ENCODE measurements at places on chromosomes 7 and 10.
A peak's percentile ranks its signal among the peaks of the same experiment; 100 is the strongest.

- DNase-seq = no peak
Observed at GRCh38 chr7:143419880-143420279, 11.2 kb upstream of the EPHA1 start.

DNA sequence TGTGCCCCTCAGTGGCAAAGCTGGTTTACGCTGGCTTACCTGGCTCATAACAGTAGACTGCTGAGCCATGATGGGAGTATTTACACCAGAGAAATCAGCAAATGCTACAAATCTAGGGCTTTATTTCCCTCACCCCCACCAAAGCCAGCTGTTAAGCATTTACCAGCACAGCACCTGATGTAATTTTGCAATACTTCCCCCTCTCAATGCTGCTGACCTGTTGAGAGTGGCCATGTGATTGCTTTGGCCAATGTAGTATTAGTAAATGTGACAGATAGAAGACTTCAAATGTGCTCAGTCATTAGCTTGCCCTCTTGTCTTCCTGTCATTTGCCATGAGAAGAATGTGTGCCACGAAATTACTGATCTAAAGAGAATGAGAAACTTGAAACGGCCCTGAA lies 46.6 kb downstream of the HERPUD2 start:
- DNase-seq = no peak

DNA sequence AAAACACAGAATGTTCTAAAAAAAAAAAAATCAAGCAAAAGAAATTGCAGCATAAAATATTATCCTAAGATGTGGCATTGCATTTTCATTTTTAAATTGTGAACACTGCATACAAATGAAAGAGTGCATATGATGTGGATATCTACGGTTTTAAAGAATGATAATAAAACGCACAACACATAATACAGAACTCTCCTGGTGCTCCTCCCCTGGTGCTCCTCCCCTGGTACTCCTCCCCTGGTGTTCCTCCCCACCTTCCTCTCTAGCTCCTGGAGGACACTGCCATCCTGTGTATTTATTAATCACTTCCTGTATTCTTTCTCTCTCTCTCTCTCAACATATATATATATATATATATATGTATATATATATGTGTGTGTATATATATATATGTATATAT lies 100.1 kb downstream of the SLC37A3 start:
- DNase-seq = no peak

- DNase-seq = no peak
Observed at GRCh38 chr10:127431525-127431924, 117.6 kb upstream of the NPS start.

DNA sequence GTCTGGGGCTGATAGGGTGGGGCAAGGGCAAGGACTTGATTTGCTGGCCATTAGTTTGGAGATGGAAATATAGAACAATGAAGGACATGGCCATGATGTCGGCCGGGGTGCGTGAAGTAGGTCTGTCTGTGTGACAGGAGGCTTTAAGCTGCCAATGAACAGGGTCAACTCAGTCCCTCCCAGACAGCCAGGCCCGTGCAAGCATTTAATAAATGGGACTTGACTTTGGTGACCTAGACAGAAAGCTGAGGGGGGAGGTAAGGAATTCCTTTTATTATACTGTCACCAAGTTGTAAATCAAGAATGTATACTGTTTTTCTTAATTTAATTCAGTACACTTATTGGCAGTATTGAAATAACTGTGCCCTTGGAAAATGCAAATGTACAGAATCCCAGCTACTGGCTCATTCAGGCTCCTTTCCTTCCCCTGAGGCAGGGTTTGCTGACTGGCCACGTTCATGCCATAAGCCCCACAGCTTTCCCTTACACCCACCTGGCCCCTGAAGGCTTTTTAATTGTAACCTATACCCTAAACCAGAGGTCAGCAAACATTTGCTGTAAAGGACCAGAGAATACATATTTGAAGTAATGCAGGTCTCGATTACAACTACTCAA lies 87.2 kb downstream of the WIPF3 start:
- DNase-seq = peak; percentile 12

DNA sequence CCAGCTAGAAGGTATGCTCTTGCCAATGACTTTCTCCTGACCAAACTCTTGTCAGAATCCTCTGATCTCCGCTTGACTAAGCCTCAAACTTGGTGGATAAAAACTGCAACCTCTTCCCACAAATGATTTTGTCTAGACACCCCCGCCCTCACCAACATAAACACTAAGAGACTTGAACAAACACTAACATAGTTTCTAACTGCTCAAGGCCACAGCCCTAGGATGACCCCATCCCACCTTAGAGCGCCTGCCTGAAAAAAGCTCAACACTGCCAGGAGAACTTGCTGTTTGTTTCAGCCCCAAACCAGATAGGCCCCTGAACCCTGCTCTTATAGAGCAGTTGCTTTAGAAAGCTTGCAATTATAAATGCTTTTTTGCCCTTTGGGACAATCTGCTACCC lies 71.8 kb downstream of the LRRN3 start:
- no peak for DNase-seq

- no peak for DNase-seq
Observed at GRCh38 chr10:106467506-106467905, 697.0 kb downstream of the SORCS1 start.

- DNase-seq = no peak
Observed at GRCh38 chr7:25989140-25989705, 162.8 kb upstream of the NFE2L3 start.

GRCh38 chr7:86207740-86208139 lies 436.0 kb upstream of the GRM3 start:
- no peak for DNase-seq

DNA sequence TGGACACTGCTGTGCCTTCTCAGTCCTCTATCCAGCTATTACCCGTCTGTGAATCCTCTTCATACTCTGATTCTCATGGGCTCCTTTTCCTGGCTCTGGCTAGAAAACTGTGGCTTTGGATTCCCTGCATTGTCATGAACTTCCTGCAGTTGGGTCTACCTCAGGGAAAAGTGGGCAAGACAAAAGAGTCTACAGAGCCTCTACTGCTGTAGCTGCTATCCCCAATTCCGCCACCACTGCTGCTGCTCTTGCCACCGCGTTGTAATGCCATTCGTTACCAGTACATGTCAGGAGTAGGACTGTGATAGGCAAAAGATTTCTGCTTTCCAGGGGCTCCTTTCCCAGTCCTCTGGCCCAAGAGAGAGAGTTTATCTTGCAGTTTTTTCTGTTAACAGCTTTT lies 23.9 kb upstream of the PPP1R17 start:
- DNase-seq = no peak

GRCh38 chr7:151392002-151392401 lies 17.8 kb downstream of the WDR86 start:
- no peak for DNase-seq

GRCh38 chr7:4687956-4688355 lies 5.9 kb downstream of the FOXK1 start:
- DNase-seq = no peak

GRCh38 chr10:29657719-29658274 lies 23.0 kb upstream of the SVIL start:
- no peak for DNase-seq

GRCh38 chr10:44856696-44857095 lies 54.4 kb upstream of the TMEM72 start:
- DNase-seq = no peak

DNA sequence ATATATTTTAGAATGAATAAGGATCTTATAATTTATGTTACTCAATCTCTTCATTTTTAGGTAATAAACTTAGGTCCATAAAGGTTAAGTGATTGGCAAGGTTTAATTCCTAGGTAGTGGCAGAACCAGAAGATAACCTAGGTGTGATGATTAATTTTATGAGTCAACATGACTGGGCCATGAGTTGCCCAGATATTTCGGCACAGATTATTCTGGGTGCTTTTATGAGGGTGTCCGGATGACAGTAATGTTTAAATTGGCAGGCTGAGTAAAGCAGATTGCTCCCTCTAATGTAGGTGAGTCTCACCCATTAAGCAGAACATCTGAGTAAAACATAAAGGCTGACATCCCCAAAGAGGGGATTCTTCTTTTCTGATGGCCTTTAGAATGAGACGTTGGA lies 1349.3 kb upstream of the CELF2 start:
- no peak for DNase-seq

DNA sequence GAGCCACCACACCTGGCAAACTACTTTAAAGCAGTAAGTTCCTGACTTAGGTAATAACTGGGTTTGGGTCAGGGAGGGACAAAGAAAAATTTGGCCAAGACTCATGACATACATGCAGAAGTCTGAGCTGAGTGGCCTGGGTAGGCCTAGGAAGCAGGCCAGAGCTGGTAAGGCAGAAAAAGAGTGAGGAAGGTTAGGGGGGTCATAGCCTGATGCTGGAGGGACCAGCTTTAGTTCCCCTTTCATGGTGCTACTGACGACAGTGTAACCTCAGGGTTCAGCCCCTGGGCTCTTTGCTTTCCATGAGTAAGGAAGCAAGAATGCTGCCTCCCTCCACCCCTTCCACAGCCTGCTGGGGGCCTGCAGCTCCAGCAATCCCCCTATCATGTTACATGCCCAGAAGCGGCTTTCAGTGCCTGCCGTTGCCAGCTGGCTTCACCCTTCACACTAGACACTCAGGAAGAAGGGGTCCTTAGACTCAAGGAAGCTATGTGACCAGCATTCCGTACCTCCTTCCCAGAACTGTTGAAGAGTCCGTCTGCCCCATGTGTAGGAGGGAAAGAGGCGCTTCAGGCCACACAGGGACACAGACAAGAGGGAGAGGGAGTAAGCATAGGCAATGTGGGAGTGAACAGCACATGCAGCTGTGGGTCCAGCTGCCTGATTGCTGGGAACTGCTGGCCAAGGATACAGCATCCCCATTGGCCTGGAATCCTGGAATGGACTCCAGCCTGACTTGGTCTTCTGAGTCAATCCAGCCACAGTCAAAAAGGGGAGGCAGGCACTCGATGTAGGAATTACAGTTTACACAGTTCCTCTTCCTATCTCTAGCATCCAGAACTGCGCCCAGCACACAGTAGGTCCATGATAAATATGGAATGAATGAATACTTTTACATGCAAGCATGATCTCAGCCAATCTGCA lies 4.1 kb upstream of the PLAU start:
- no peak for DNase-seq

DNA sequence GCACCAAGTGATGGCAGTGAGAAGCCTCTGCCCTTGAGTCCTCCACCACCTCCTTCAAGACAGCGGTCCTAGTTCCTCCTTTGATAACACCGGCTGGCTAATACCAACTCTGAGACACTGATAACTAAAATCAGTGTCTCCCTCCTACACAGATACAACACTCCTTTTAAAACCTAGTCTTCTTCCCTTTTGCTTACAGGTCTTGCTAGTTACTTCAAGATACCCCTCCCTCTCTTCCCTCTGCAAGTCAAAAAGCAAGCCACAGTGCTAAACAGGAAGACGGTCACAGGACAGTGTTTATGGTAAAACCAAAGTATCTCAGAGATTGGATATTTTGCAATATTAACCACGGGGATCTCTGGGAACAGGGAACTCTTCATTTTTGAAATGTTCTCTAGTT lies 4.6 kb downstream of the AKR1B1 start:
- no peak for DNase-seq

DNA sequence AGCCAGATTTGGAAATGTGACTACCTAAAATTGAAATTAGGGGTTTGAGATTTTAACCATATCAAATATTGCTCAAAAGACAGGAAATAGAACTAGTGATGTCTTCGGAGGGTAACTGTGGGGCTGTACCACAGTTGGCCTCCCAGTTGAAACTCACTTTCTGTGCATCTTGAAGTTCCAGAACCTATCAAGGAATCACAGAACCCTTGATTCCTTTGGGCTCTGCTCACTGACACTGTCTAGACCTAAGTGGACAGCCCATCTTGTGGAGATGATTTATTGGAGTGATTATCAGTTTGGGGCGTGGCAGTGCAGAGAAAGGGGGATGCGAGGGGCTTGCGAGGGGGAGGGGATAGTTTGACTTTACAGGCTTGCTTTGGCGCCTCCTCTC lies 134.2 kb upstream of the GJD4 start:
- DNase-seq = no peak

GRCh38 chr10:123470336-123470921 lies 195.7 kb upstream of the GPR26 start:
- no peak for DNase-seq

DNA sequence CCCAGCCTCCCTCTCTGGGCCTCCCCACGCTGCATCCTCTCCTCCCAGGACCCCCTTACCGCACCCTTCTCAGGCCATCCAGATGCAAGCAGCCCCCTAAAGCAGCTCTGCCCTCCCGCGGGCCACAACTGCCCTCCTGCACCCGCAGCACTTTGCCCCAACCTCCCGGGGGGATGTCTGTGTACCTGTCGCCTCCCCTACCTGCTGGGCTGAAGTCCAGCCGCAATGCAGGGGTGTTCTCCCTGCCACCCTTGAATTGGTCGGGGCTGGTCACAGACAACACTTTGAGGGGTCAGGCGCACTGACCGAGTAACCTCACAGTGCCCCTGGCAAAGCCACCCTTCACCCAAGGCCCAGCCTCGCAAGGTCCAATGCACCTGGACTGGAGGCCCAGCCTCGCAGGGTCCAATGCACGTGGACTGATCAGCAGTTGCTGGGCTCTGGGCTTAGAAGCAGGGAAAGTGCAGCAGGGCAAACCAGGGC lies 8.3 kb upstream of the CALML5 start:
- DNase-seq = no peak
